ENCODE measurements at places on chromosomes 4 and X. TPM values are rescaled to one million over a fixed set of nuclear protein-coding genes. Genes with fewer than 3 reads are reported as not detected.

The CENPVL3 gene
- total RNA-seq, result not detected

The CLDN2 gene
- total RNA-seq, result not detected

The PIR gene
- total RNA-seq, result not detected

The ADH7 gene
- total RNA-seq, result not detected

The TEX13D gene
- total RNA-seq, result not detected

The GLRA3 gene
- not detected for total RNA-seq

The POU4F2 gene
- not detected for total RNA-seq

The SYP gene
- total RNA-seq, result 0.42 TPM

The DMRTC1 gene
- total RNA-seq, result not detected

The IGFBP7 gene
- total RNA-seq, result 16.6 TPM

The DGKK gene
- 0.31 TPM for total RNA-seq

The IL9R gene
- 0.42 TPM for total RNA-seq

The TBC1D9 gene
- 8.7 TPM for total RNA-seq

The AWAT2 gene
- total RNA-seq, result not detected
